ENCODE measurements at places on chromosomes 2 and 18.

- DNase-seq, result no peak
Measured at GRCh38 chr2:105804266-105804665, 59.6 kb downstream of the NCK2 start.

DNA sequence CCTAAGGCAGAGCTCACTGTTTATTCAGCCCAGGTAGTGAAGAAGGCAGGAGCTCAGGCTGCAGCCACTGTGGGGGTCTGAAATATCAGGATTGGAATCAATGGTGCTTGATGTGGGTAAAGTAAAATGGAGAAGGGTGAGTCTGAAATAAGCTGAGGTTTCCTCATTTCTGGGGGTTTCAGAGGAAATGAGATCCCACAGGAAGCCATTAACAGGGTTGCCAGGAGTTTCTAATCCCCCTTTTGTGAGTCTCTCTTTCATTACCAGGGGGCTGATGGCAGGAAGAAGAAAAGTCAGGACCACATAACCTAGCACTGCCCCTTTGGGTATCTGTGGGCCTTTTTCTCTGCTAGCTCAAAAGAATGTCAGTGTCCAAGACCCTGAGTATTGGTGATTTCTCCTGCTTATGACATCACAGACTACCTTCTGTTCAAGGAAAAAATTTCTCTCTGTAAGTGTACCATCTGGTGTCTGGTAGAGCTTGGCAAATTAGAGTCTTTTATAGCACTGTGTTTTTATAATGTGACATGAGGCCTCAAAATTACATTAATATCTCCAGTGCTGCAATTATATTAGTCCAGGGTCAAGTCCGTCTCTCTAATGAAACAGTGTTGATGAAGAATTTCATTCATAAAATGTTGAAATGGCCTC lies 56.0 kb downstream of the LBH start:
- DNase-seq, result no peak

GRCh38 chr2:74700643-74701372 lies 46.8 kb downstream of the SEMA4F start:
- no peak for DNase-seq

- DNase-seq, result no peak
Measured at GRCh38 chr18:79888016-79888415, 63.4 kb downstream of the SLC66A2 start.

DNA sequence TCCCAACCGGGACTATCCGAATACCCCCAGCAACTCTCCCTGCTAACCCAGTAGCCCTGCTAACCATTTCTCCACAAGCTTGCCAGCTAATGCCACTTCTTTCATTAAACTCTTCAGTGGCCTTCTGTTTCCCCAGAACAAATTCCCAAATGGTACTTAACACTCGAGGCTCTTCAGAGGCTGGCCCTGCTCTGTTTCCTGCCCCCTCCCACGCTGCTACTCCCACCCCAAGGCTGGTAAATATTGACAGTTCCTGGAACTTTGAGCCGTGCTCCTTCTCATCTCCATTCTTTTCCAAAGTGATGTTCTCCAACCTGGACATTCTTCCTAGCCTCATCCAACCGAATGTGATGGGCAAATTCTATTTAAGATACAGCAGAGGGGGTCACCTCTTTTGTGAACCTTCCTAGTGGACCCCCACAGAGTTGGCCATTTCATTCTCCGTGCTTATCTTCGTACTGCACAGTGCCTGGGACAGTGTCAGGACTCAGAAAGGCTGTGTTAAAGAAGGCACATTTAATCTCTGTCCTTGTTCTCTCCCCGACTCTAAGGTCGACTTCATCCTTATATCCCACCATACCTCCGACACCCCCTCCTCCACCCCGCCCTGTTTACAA lies 3.2 kb upstream of the KIDINS220 start:
- DNase-seq, result no peak

- DNase-seq, result no peak
Measured at GRCh38 chr18:79460481-79461300, 65.0 kb downstream of the NFATC1 start.

GRCh38 chr18:62085756-62086155 lies 101.1 kb downstream of the PIGN start:
- DNase-seq, result no peak

GRCh38 chr2:152395572-152395971 lies 60.6 kb downstream of the FMNL2 start:
- no peak for DNase-seq

GRCh38 chr18:27723168-27723567 lies 453.8 kb downstream of the CDH2 start:
- no peak for DNase-seq

GRCh38 chr2:139078376-139078775 lies 298.2 kb upstream of the NXPH2 start:
- DNase-seq, result no peak

DNA sequence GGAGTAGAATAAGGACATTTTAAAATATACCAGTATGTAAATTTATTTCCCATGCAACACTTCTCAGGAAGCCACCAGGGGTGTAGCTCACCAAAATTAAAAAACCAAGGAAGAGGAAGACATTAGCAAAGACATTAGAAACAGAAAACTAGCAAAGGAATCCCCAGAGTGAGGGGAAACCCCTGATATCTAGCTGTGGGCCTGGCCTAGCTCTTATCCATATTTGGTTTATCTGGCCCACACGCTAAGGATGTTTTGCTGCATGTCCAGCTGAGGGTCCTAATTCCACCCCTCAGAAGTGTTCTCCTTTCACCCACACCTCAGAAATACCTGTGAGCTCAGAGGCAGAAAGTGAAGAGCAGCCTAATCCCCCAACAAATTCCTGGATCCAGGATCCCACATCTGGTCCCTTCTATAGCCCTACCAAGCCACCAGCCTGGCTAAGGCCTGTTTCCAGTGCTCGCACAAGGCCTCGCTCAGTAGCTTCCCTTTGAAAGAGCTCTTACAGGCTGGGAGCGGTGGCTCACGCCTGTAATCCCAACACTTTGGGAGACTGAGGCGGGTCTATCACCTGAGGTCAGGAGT lies 17.4 kb downstream of the OSBPL1A start:
- DNase-seq, result no peak

GRCh38 chr2:43226955-43227829 lies 786 bp upstream of the ZFP36L2 start:
- DNase-seq, result peak; percentile 67

- no peak for DNase-seq
Measured at GRCh38 chr2:213145715-213146242, 5.6 kb downstream of the IKZF2 start.

DNA sequence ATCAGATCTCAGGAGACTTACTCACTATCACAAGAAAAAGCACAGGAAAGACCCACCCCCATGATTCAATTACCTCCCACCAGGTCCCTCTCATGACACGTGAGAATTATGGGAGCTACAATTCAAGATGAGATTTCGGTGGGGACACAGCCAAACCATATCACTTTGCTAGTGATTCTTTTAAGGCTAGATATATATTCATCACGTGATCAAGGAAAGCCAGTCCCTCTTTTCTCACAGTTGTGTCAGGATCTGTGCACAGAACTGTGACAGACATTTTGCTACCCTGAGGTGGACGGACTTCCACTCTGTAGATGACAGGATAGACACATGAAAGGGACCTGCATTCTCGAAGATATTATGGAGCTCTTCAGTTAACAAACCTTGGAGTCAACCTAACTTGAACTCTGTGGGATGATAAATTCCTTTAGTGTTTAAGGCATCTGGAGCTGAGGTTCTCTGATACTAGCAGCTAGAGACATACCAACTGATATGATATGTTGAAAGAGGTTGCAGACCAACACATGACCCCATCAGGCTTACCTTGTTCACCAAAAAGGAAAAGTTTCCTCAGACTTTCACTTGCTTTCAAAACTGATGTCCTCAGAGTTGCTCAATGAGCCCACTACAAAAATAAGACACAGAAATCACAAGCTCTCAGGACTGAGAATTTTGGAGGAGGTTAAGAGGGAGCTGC lies 66.3 kb upstream of the SCG2 start:
- DNase-seq, result no peak

DNA sequence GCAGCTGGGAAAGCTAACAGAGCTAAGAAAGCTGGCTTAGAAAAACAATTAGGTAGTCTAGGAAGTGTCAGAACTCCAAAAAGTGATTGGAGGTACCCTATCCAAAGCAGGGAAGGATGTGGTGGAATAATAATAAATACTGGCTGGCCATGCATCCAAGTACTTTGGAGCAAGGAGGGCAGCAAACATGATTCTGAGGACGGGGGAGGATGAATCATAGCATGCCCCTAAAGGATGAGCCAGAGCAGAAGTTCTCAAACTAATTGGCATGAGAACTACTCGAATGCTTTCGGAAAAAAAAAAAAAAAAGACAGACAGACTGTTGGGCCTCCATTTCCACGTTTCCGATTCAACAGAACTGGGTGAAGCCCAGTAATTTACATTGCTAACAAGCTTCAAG lies 2.4 kb downstream of the CWC22 start:
- no peak for DNase-seq

- no peak for DNase-seq
Measured at GRCh38 chr2:102872388-102872787, 110.6 kb downstream of the TMEM182 start.

GRCh38 chr18:7979714-7980113 lies 412.6 kb downstream of the PTPRM start:
- DNase-seq, result no peak

- DNase-seq, result no peak
Measured at GRCh38 chr18:13103366-13103765, 112.2 kb downstream of the CEP192 start.

GRCh38 chr2:191500884-191501560 lies 176.9 kb upstream of the NABP1 start:
- no peak for DNase-seq

GRCh38 chr2:188773075-188773474 lies 201.1 kb upstream of the COL3A1 start:
- peak; percentile 95 for DNase-seq

DNA sequence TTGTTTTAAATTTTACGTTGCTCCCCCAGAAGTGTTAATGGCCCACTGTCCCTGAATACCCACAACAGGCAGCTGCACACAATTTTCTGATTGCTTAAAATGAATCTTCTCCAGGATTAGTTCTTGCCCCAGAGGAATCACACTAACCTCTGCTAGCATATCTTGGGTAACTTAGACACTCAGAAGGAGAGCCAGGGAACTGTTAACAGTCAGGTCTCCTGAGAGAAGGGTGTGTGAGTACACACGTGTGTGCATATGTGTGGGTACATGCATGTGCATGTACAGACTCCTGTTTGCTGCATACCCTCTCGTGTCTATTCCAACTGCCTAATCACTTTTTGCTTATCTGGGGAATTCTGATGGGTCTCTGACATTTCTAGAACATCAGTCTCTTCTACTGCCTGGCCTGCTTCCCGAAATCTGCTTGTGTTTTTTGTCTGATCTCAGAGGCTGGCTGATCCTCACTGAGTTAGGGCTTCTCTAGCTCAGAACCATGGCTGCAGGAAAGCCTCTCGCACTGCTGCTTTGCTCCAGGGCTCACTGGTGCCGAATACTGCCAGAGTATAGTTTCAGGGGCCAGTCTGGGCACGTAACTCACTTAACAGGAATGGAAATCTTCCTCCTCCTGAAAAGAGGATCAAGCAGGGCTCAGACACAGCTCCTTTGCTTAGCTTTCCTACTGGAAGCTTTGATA lies 62.8 kb downstream of the PRELID3A start:
- peak; percentile 76 for DNase-seq

GRCh38 chr2:33275689-33276444 lies 200.6 kb upstream of the RASGRP3 start:
- DNase-seq, result peak; percentile 98

GRCh38 chr18:46373791-46374190 lies 269.6 kb downstream of the HAUS1 start:
- no peak for DNase-seq

GRCh38 chr18:21112543-21113105 lies 1.0 kb upstream of the ROCK1 start:
- DNase-seq, result no peak

DNA sequence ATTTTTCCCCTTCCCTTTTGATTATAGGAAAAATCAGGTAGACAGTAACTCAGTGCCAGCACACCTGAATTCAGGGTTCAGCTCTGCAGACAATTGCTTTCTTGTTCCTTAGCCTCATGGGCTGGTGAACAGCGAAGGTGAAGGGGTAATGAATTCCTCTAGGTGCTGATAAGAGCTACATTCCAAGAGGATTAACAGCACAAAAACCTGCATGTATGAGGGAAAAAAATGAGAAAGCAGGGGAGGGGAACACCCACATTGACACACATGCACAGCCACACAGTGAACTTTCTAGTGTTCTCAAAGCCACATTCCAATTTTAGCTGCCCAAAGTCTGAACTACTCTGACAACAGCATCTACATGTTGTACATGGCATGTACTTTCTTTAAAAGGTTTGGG lies 46.1 kb downstream of the SPATS2L start:
- peak; percentile 84 for DNase-seq

DNA sequence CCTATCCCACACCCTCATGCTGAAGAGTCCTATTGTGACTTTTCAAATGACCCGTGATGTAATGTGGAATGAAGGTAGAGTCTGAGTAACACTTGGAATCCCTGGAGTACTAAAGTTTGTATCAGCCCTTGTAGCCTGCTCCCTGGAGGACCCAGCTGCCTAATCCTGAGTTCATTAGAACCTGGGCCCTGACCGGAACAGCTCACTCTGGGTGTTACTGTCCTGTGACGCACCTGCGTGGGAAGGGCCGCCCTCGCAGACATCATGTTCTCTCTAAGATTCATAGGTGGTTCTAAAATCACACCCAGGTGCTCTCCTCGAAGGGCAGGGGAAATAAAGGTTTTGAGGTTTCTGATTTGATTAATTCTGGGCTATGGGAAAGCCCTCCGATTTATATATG lies 62.3 kb downstream of the NCK2 start:
- no peak for DNase-seq

DNA sequence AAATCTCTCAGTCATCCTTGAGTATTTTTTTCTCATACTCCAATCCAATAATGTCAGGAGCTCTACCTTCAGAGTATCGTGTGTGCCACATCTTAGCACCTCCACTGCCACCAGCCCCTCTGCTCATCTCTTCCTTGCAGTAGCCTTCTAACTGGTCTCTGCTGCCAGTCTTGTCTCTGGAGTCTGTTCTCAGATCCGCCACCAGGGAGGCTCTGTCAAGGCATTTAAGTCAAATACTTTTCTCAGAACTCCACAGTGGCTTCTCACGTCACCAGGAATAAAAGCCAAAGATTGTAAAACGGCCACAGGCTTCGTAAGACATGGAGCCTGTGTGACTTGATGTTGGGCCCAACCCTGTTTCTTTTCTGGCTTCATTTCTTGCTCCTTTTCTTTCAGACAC lies 7.1 kb downstream of the UNC50 start:
- DNase-seq, result no peak

DNA sequence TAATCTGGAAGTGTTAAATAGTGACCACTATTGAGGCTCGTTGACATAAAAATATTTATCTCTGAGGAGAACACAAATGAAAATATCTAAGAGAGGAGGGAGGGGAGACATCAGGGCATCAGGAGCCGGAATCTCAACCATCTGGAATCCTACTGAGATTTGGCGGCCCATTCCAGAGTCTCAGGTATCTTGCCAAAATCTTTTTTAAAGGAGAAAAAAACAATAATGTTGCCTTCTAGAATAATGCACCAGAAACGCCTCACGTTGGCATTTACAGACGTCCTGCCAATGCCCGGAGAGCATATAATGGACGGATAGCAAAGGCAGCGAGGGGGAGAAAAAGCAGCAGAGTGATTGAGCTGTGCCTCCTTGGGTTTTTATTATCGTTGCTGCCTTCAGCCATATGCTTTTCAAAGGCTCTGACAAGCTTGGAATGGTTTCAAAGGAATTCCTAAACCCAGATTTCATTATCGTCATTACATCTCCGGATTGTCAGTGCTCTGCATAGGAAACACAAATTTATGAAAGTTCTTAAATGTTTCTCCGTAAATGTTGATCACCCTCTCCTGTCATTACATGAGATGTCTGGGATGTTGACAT lies 30.9 kb upstream of the EGR4 start:
- no peak for DNase-seq

GRCh38 chr2:216572582-216573578 lies 60.3 kb upstream of the IGFBP2 start:
- no peak for DNase-seq

- DNase-seq, result no peak
Measured at GRCh38 chr18:69002233-69002632, 204.4 kb downstream of the CCDC102B start.

Measured in bronchial epithelial cell (primary cell).